NCI-H460 (cell line): ENCODE measurements at places on chromosomes 6 and 20. TPM values are rescaled to one million over a fixed set of nuclear protein-coding genes. Genes with fewer than 3 reads are reported as not detected.

DNA sequence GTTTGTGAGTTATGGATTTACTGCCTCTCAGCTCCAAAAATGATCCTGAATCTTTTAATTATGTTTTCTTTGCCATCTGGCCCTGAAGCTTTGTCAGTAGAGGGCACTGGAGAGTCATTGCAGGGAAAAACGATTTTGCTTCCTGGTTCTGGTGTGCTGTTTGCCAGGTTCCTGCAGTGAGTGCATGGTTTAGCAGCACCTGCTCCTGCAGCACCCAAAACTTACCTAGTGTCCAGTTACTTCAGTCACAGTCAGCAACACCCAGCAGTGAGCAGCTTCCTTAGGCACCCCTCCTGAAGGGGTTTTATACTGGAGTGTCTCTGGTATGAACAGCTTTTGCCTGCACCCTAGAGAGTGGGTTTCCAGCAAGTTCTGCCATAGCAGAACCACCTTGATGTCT is 6.0 kb upstream of the TRIM26 start:
- peak; percentile 33 for DNase-seq

DNA sequence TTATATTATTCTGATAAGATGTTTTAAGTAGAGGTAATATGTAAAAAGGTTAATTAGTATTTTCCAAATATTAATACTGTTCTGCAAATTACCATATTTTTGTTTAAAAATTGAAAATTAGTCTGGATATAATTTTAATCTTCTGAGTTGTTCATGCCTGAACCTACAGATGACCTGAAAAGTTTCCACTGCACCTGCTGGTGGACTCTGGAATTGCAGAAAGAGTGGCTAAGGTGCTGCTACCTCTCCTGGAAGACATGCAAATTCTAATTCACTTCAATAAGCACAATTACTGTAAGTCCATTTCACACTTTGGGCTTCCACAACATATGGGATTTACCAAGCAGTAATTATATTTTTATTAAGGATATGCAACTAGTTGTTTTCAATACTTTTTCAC is 77.7 kb upstream of the OLIG3 start:
- peak; percentile 33 for DNase-seq

DNA sequence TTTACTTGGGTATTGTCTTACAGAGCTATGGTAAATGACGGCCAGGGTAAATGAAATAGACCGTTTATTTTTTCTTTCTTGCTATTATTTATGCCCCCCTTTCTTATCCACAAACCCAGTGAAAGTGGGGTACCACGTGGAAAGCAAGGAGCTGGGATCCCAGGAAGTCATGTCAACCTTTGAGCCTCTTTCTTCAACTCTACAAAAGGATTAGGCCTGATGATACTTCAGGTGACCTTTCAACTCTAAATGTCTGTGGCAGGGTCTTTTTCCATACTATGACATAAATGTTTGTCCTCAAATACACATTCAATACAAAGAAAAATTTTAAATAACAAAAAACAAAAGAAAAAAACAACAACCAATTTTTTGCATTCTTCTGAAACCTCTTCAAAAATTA is 291.4 kb downstream of the ADGB start:
- DNase-seq, result no peak

DNA sequence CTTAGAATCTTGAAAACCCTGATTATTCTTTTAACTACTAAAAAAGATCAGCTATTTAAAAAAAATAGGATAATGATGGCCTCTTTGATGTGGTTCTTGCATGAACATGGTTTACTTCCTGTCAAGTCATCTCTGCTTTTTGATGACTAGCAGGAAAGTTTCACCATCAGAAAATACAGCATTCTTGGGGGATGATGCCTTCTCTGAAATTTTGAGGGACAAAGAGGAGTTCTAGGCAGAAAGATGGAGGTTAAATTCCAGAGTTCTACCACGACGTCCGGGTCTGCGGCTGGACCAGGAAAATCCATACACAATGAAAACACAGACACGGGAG is 130.4 kb downstream of the OLIG3 start:
- no peak for DNase-seq

- DNase-seq, result peak; percentile 63
Measured at GRCh38 chr20:10674684-10675449, 1.1 kb upstream of the JAG1 start.

GRCh38 chr6:34521463-34522285 is 34.5 kb downstream of the SPDEF start:
- no peak for DNase-seq

The EFCAB8 gene
- not detected in 2 replicates for total RNA-seq

DNA sequence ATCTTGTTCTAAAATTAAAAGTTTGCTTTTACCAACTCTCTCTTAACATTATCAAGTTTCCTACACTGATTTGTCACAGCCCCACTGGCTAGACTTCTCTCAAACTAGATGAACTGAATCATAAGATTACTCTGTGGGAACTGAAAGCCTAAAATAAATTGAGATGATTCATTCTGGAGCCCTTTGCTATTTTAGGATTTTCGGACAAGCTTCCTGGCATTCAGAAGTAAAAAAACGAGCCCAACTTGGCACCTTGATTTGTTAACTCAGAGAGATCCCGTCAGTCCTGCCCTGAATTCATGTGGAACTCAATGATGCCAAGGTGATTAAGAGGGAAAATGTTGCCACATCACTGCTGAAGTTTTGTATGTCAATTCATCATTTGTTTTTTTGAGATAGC is 122.0 kb upstream of the NRSN1 start:
- DNase-seq, result no peak

GRCh38 chr20:16942756-16943155 is 194.6 kb downstream of the OTOR start:
- DNase-seq, result peak; percentile 11

GRCh38 chr6:104682722-104683643 is 176.7 kb downstream of the HACE1 start:
- peak; percentile 36 for DNase-seq

DNA sequence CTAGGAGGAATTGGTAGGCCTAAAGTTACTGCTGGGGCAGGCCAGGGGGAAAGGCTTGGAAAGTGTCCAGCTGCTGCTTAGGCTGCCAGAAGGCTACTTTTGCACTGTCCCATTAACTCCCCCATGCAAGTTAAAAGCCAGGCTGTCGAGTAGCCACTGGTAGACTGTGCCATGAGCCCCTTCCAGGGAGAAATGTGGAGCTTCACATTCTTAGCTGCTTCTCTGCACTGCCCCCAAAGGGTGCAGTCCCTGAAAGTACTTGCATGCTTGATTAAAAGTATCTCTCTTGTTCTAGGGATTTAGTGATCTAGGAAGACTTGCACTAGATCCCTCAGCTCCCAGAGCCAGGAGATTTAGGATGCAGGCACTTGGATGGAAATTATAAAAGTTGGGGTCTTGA is 57.3 kb downstream of the CDC5L start:
- DNase-seq, result no peak

- no peak for DNase-seq
Measured at GRCh38 chr6:160362556-160362955, 14.4 kb downstream of the SLC22A3 start.

GRCh38 chr6:97867177-97867576 is 584.2 kb upstream of the MMS22L start:
- DNase-seq, result no peak

The SAYSD1 gene
- total RNA-seq, result 7.1 and 8.9 TPM in 2 replicates

The ESR1 gene
- 0.35 TPM in 2 replicates for total RNA-seq

- no peak for DNase-seq
Measured at GRCh38 chr6:168212362-168212761, 107.2 kb downstream of the DACT2 start.

DNA sequence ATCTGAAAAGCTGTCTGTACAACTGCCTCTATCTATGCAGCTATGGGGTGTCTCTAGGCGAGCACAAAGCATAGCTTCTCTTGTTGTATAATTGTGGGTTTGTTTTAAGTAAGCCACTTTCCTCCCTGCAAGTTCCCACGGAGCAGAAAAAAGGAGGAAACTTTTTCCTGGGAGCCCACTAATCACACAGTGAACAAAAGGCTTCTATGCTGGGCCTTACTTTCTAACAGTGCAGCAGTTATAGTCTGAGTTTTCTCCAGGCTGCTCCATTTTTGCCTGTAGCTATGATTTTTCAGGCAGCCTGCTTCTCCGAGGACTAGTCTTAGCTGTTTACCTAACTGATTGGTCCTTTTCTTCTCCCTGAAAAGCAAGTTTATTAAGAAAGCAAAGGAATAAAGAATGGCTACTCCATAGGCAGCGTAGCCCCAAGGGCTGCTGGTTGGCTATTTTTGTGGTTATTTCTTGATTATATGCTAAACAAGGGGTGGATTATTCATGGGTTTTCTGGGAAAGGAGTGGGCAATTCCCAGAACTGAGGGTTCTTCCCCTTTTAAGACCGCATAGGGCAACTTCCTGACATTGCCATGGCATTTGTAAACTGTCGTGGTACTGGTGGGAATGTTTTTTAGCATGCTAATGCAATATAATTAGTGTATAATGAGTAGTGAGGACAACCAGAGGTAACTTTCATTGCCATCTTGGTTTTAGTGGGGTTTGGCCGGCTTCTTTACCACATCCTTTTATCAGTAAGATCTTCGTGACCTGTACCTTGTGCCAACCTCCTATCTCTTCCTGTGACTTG is 84.3 kb downstream of the OPRM1 start:
- DNase-seq, result no peak

DNA sequence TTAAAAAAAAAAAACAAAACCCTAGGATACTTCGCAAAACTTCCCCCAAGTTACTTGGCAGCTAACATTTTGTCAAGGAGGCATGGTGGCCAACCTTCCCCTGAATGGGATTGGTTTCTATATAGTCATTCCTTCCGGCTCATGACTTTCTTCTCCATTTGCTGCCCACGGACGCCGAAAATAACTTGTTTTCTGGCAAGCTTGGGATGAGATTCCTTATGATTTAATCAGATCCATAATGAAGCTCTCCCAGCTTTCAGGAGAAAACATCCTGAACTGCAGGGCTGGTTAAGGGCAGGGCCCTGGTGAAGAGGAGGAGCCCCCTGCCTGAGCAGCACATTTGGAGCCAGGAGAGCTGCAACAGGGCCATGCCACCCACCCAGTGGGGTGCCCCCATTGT is 49.9 kb downstream of the PPP1R16B start:
- DNase-seq, result no peak

DNA sequence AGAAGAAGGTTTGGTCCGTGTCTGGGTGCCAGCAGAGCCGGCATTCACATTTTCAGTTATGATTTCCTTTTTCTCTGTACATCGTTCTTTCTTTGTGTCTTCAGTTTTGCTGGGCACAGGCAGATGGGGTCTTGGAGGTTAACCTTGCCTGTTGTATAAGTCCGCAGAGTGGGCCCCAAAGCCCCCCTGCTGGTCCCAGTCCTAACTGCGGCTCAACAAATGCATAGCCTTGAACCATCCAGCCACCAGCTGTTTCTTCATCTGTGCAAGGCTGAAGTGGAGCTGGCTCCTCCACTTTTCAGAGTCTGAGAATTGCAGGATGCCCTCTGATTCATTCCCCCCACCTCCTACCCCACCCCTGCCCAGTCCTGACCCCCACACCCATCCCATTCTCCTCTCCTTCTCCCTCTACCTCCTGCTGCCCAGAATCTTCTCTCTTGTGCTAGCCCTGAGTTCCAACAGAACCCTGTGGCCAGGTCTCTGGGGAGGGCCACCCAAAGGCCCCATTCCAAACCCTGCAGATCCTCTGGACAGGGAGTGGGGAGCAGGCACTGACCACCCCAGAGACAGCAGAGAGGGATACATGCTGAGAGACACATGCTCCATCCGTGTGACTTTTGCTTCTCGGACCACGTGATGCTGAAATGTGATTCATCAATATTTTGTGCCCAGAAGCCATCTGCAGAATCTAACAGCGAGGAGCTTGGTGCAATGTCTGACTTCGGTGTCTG is 386.5 kb upstream of the SULF2 start:
- DNase-seq, result no peak

GRCh38 chr6:139679516-139680179 is 305.2 kb upstream of the CITED2 start:
- peak; percentile 30 for DNase-seq

GRCh38 chr20:51020657-51021056 is 2.2 kb downstream of the KCNG1 start:
- no peak for DNase-seq

GRCh38 chr20:60171738-60172137 is 213.5 kb downstream of the CDH26 start:
- DNase-seq, result no peak

DNA sequence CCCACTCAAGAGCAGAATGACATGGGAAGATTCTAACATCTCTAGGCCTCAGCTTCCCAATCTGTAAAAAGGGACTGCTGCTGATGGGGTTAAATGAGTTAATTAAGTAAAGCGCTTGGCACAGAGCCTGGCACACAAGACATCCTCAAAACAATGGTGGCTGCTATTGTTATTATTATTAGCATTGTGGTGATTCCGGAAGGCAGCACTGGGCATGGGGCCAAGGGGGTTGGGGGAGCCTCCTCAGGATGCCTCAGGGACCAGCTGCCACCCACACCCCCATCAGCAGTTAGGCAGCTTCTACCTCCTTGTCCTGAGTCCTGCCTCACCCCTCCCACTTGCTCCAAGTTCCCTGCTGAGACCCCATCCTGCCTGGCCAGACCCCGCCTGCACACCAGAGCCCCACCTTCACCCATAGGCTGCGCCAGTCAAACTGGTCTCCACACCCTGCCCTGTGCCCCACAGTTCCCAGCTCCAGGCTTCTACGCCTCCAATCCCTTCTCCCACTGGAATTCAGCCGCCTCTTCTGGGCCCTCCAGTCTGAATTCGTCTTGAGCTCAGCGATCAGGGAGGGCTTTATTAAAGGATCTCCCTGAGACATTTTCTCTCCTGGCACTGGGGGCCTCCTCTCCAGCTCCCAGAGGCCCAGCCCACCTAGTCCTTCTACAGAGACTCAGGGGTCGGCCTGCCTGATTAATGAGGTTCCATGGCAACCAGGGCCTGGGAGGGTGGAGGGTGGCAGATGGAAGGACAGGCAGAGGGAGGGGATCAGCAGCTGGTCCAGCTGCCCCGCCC is 1.5 kb downstream of the E2F1 start:
- no peak for DNase-seq

GRCh38 chr6:169813969-169814368 is 62.5 kb downstream of the ERMARD start:
- no peak for DNase-seq

- DNase-seq, result no peak
Measured at GRCh38 chr6:125019918-125020317, 57.7 kb downstream of the RNF217 start.

DNA sequence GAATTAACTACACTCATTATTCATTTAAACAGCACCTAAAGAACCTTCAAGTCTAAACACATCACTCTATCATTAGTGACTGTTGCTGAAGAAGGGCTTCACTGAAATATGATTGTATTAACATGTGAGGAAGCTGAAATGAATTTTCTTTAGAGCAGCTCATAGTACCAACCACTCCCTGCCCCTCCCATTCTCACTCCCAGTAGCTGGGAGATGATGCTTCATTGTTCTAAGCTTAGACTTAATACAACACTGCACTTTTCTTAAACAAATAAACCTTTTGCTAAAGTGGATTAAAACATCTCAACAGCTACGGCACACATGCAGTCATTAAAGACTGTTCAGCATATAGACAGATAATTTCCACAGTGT is 63.1 kb downstream of the ATXN1 start:
- DNase-seq, result no peak

DNA sequence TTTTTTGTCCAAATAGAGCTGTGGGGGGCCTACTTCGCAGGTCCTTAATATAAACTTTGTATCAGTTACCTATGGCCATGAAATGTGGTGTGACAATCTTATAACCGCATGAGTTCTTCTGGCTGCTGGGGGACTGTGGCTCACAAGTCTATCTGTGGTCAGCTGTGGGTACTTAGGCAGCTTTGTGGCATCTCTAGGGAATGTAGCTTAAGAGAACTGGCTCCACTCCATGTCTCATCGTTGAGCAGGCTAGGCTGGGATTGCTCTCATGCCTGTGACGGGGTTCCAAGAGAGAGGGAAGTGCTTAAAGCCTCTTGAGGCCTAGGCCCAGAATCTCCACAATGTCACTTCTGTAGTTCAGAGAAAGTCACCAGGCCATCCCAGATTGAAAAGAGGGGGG is 140.5 kb downstream of the BTBD3 start:
- no peak for DNase-seq

GRCh38 chr6:42394881-42395620 is 56.7 kb downstream of the TRERF1 start:
- no peak for DNase-seq
